ENCODE measurements at places on chromosomes 12 and 14.

DNA sequence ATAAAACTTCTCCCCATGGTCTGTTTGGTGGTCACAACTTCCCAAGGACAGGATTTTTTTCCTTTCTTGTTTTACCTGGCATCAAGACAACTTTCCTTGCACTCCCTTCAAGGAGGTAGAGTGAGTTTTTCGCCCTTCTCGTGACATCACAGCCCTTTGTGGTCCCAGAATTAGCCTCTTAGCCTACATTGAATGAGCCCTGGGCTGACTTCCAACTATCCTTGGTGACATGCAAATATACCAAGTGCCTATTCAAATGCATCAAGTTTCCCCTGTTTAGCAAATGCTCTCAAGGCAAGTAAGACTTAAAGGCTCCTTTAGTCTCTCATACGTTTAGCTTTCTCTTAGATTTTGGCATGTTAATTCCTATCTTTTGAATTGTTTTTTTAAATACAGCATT, 36.6 kb downstream of the TC2N start:
- H3K4me3 ChIP-seq = no peak overlapping the region
- peaks cover 2% of the 10 kb centered on the region for H3K4me1 ChIP-seq
- peak overlapping the region; percentile 62 for H3K27ac ChIP-seq
- no peaks in the 10 kb centered on the region for H3K27me3 ChIP-seq

GRCh38 chr12:114266536-114266935, 139.4 kb downstream of the TBX5 start:
- DNase-seq = no peak
- no peaks in the 10 kb centered on the region for H3K27me3 ChIP-seq

GRCh38 chr12:77746096-77746495, 84.6 kb upstream of the NAV3 start:
- no peaks in the 10 kb centered on the region for H3K4me1 ChIP-seq
- H3K36me3 ChIP-seq = no peaks in the 10 kb centered on the region
- DNase-seq = no peak
- no peak overlapping the region for H3K27ac ChIP-seq
- H3K4me3 ChIP-seq = no peak overlapping the region

GRCh38 chr14:101135796-101136742, 232.5 kb upstream of the RTL1 start:
- no peaks in the 10 kb centered on the region for H3K4me1 ChIP-seq
- DNase-seq = no peak
- no peaks in the 10 kb centered on the region for H3K36me3 ChIP-seq
- no peak overlapping the region for H3K4me3 ChIP-seq

DNA sequence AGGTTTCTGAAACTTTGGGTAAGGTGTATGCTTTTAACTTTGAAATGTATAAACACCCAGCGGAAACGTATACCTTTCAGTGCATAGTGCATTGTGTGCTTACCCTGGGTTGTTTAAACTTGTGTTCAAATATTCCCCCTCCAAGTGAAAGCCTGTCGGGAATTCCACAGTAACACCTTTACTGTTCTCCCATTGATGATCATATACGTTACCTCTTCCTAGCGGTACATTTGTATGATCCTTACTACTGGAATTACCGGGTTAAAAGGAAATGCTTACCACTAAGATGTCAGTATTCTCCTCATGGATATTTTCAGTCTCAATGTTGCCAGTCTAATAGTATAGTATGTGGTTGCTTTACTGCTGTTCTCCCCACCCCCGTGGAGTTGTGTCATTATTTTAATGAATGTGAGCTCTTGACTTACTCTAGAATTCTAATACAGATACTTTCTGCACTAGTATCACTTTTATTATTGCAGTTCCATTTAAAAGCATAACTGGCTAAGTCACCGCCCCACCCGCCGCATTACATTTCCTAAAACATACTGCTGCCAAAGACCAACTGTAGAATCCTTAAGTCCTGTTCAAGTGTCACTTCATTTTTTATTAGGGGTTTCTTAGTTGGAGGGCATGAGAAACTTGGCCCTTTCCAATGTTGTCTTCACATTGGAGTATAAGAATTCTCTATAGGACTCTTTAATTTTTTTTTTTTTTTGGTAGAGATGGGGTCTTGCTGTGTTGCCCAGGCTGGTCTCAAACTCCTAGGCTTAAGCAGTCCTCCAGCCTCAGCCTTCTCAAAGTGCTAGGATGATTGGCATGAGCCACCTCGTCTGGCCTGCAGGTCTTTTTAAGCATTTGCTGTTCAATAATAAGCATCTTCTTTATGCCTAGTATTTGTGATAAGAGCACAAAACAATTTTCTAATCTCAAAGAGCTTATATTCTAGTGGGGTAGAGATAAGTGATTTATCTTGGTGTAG, 24.9 kb downstream of the NUDT4 start:
- no peaks in the 10 kb centered on the region for H3K36me3 ChIP-seq
- no peak overlapping the region for H3K4me3 ChIP-seq
- H3K27ac ChIP-seq = no peak overlapping the region
- no peaks in the 10 kb centered on the region for H3K4me1 ChIP-seq
- DNase-seq = no peak

- no peak overlapping the region for H3K4me3 ChIP-seq
- no peaks in the 10 kb centered on the region for H3K27me3 ChIP-seq
- H3K4me1 ChIP-seq = no peaks in the 10 kb centered on the region
- no peaks in the 10 kb centered on the region for H3K36me3 ChIP-seq
- no peak overlapping the region for H3K27ac ChIP-seq
Measured at GRCh38 chr12:67595365-67595764, 53.2 kb upstream of the DYRK2 start.

DNA sequence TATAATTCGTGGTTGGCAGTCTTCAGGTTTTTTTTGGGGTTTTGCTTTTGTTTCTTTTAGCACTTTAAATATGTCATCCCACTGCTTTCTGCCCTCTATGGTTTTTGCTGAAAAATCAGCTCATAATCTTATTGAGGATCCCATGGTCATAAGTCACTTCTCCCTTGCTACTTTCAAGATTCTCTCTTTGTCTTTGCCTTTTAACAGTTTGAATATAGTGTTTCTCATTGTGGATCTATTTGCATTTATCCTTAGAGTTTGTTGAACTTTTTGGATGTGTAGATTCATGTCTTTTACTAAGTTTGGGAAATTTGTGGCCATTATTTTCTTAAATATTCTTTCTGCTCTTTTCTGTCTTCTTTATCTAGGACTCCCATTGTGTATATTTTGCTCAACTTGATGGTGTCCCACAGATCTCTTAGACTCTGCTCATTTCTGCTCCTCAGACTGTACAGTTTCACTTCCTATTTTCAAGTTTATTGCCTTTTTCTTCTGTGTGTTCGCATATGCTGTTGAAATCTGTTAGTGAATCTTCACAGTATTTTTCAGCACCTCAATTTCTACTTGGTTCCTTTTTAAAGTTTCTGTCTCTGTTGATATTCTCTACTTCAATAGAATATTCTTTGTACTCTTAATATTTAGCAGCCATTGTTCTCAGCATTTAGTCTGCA, 70.8 kb downstream of the WNK1 start:
- H3K4me1 ChIP-seq = no peaks in the 10 kb centered on the region
- no peak overlapping the region for H3K27ac ChIP-seq
- no peak overlapping the region for H3K4me3 ChIP-seq

DNA sequence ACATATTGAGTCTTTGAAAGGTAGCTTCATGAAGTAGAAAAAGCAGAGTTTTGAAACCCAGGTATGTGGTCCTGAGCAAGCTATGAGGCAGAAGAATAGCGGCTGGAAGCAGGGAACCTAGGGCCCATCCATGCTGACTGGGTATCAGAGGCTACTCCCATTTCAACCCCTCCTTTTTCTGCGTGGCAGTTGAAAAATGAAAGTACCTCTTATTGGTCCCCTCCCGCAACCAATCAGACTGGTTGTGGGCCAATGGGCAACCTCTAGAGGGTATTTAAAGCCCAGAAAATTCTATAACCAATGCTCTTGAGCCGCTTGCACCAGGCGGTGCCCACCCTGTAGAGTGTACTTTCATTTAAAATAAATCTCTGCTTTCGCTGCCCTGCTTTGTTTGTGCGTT, 1.6 kb upstream of the SNRPF start:
- H3K4me3 ChIP-seq = no peak overlapping the region
- peaks cover 4% of the 10 kb centered on the region for H3K4me1 ChIP-seq
- H3K27me3 ChIP-seq = no peaks in the 10 kb centered on the region
- no peak overlapping the region for H3K27ac ChIP-seq
- H3K36me3 ChIP-seq = no peaks in the 10 kb centered on the region

- H3K36me3 ChIP-seq = no peaks in the 10 kb centered on the region
- no peaks in the 10 kb centered on the region for H3K4me1 ChIP-seq
- no peaks in the 10 kb centered on the region for H3K27me3 ChIP-seq
Measured at GRCh38 chr12:114213055-114213581, 192.8 kb downstream of the TBX5 start.

- DNase-seq = no peak
- no peaks in the 10 kb centered on the region for H3K36me3 ChIP-seq
- no peak overlapping the region for H3K4me3 ChIP-seq
- no peaks in the 10 kb centered on the region for H3K27me3 ChIP-seq
- H3K4me1 ChIP-seq = no peaks in the 10 kb centered on the region
Measured at GRCh38 chr14:68215629-68216028, 396.1 kb downstream of the RAD51B start.

- H3K27ac ChIP-seq = no peak overlapping the region
- no peak for DNase-seq
- no peaks in the 10 kb centered on the region for H3K4me1 ChIP-seq
Measured at GRCh38 chr12:44154128-44154527, 318.2 kb downstream of the TMEM117 start.

DNA sequence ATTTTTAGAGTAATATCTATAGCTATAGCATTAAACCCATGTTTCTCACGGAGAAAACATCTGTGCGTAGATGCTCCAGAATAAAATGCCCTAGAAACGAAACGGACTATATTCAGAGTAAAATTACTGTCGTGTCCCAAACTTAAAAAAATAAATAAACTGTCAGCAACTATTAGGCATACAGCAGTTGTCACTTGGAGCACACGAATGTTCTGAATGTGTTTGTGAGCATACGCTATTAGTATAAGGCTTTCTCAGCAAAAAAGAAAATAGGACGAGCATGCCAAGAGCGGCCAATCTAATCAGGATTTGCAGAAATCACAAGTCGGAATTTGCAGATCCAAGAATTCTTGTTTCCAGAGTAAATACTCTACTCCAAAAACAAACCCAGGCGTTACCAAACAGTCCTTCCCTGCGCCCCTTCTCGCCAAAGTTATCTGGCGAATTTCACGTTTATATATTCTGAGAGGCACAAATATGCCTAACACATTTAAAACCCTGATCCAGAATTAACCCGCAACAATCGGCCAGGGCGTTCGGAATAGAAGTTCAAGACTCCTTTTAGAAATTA, 836 bp downstream of the PTPN21 start:
- H3K4me1 ChIP-seq = peaks cover 11% of the 10 kb centered on the region
- no peaks in the 10 kb centered on the region for H3K36me3 ChIP-seq
- peak overlapping the region; percentile 75 for H3K4me3 ChIP-seq
- peak; percentile 9 for DNase-seq
- H3K27me3 ChIP-seq = no peaks in the 10 kb centered on the region

GRCh38 chr14:61193476-61193875, 87.7 kb downstream of the TMEM30B start:
- no peaks in the 10 kb centered on the region for H3K4me1 ChIP-seq
- no peak overlapping the region for H3K4me3 ChIP-seq
- H3K27ac ChIP-seq = no peak overlapping the region
- no peak for DNase-seq
- H3K27me3 ChIP-seq = no peaks in the 10 kb centered on the region

DNA sequence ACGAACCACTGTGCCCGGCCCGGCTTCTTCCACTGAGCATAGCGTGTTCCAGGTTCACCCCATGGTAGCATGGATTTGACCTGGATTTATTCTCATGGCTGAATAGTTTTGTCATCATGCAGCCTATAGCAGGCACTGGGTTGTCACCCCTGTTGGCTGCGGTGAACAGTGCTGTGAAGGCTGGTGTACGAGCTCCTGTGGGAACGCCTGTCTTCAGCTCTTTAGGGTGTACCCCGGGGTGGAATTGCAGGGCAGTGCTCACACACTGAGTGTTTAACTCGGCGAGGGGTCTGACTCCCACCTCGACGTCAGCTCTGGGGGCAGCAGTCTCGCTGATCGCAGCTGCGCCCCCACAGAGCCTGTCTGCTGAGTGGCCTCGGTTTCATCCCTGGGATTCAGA, 15.3 kb downstream of the MMP17 start:
- H3K27me3 ChIP-seq = no peaks in the 10 kb centered on the region
- no peak overlapping the region for H3K4me3 ChIP-seq
- no peak for DNase-seq
- H3K36me3 ChIP-seq = no peaks in the 10 kb centered on the region
- H3K4me1 ChIP-seq = no peaks in the 10 kb centered on the region

DNA sequence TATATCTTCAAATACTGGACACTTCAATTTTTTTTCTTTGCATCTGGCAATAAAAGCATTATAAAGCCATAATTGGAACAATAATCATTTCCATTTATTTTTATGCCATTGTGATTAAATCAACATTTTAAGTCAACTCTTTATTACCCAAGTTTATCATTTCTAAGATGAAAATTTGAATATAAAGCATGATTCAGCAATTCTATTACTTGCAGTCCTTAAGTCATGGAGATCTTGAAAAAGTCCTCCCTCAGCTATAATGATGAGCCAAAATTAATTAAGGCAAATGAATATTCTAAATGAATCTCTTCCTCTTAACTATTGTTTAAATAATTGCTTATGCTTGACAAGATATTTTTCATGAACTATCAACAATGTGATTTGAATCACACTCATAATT, 65.7 kb downstream of the LIN7A start:
- H3K4me3 ChIP-seq = no peak overlapping the region
- no peaks in the 10 kb centered on the region for H3K36me3 ChIP-seq
- no peak overlapping the region for H3K27ac ChIP-seq
- no peaks in the 10 kb centered on the region for H3K4me1 ChIP-seq
- no peak for DNase-seq
- H3K27me3 ChIP-seq = no peaks in the 10 kb centered on the region

DNA sequence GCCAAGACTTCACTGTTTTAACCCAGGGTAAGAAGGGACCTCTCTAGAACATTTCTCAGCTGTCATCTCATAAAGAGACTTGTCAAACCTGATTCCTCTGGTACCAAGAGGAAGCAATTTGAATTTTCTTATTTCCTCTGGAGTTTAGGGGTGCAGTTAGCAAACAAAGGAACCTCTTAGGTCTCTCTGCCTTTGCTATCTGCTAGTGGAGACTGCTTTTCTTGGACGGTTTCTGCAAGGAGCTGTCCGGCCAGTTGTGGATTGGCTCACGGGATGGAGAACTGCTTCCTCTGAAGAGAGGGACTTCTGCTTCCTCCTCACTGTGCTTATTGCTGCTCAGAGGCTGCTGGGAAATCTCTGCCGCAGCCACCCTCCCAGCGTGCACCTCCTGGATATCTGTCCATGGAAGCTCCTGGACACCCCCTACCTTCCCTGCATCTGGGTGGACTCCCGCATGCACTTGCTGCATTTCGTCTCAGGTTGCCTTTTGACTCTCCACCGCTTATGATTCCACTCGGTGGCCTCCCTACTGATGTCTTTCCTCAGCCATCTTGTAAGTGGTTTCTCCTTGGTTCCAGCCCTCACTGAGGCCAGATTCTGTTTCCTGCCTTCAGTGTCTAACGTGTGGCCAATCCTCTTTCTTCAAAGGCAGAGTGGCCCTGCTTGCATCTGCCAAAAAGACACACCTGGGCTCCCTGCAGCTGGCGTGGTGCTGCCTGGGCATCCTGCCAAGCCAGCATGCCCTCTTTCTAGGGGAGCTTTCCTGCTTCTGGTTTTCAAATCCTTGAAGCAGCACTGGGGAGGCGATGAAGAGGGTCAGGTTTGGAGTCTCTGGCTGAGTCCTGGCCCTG, 187.3 kb downstream of the CHST11 start:
- DNase-seq = no peak
- no peaks in the 10 kb centered on the region for H3K27me3 ChIP-seq
- H3K4me3 ChIP-seq = no peak overlapping the region
- no peaks in the 10 kb centered on the region for H3K36me3 ChIP-seq
- H3K4me1 ChIP-seq = no peaks in the 10 kb centered on the region
